ENCODE measurements at places on chromosomes 5 and 9.

- DNase-seq, result no peak
Observed at GRCh38 chr5:169701910-169702451, 64.9 kb downstream of the DOCK2 start.

DNA sequence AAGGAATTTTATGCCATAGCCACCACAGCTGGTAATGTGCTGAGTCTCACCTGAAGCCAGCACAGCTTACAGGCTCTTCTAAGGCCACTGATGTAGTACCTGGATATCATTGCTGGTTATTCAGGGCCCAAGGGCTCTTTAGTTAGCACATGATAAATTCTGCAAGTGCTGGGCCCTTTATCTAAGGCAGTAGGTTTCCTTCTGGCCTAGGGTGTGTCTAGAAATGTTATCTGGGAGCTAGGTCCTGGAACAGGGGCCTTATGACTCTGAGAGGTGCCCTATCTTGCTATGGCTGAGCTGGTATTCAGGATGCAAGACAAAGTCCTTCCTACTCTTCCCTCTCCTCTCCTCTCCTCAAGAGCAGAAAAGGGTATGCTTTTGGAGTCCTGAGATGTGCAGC lies 1424.5 kb upstream of the NUDT12 start:
- no peak for DNase-seq

GRCh38 chr5:154653418-154653763 lies 101.8 kb upstream of the LARP1 start:
- DNase-seq, result no peak

DNA sequence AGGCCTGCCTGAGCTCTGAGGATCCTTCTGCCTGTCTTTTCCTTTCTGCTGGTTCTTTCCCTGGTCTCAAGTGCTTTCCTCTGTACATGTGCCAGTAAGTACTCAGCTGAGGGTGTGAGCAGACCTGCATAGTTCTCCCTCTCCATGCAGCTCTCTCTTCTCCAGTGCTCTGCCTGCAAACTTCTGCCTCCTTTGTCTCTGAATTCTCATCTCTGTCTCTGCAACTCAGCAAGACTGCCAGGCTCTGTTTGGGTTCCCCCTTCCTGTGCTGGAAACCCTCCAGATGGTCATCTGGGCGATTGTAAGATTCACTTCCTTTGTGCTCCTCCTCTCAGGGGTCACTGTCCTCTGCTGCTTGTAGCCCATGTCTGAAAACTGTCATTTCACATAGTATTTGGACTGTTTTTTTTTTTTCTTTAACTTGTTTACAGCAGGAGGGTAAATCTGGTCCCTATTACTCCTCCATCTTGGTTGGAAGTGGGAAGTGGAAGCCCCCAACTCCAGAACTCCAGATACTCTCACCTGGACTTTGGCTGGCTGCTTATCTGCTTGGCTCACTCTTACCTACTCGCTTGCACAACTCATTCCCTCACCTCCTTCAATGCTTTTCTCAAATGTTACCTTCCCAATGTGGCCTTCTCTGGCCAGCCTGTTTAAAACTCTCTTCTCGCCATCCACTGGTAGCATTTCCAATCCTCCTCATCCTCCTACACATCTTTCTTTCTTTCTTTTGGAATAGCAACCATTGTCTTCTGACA lies 175.3 kb upstream of the TBC1D2 start:
- no peak for DNase-seq

GRCh38 chr5:124128867-124129266 lies 616.9 kb downstream of the CSNK1G3 start:
- no peak for DNase-seq

DNA sequence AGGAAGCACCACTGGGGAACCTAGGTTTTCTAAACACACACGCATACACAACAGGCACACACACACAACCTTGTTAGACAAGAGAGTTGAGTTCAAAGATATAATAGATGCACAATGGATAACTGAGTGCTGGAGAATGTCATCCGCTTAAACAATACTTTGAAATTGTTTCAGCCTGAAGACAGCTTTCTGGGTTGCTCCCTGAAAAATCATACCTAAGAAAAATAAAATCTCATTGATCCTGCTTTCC lies 126.1 kb downstream of the TMEM161B start:
- no peak for DNase-seq

DNA sequence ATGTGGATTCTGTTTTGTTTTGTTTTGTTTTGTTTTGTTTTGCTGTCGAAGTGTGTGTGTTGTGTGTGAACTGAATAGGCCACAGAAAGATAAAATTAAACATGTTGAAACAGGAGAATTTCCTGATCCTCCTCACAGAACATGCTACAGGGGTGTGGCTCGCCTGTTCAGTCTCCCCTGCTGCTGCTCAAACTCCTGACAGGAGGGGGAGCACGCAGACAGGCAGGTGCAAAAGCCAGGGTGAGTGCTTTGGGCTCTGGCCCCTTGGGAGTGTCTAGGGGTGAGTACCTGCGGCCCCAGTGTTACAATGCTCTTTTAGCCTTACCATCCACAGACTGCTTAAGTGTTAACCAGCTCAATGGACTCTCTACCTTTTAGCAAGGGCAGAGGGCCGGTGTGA lies 473.5 kb downstream of the MAT2B start:
- DNase-seq, result peak; percentile 60

GRCh38 chr9:96156171-96156974 lies 145.6 kb downstream of the HSD17B3 start:
- no peak for DNase-seq

- no peak for DNase-seq
Observed at GRCh38 chr9:69918322-69918721, 97.7 kb downstream of the CFAP95 start.

DNA sequence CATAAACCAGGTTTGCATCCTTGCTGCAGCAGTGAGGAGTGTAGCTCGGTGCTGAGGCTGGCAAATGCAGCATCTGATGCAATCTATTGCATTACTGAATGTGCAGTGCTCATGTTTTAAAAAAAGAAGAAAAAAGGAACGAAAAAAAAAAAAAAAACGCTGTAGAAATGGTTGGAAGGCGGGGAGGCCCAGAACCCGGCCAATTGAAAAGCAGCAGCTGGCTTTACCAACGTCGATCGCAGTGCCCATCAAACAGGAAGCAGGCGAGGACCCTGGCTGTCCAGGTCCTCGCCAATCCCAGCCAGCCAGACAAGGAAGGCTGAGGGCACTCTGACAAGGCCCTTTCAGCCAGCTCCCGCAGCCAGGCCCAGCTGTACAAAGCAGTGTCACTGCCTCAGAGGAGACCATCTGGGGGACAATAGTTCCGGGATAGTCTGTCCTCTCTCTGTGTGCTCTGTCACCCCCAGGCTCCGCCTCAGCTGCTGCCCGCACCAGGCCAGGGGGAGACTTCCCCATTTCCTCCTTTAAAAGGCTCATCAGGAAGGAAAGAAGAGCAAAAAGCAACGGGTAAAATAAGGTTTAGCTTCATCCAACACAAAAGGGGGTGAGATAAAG lies 21.8 kb upstream of the CPEB4 start:
- no peak for DNase-seq

DNA sequence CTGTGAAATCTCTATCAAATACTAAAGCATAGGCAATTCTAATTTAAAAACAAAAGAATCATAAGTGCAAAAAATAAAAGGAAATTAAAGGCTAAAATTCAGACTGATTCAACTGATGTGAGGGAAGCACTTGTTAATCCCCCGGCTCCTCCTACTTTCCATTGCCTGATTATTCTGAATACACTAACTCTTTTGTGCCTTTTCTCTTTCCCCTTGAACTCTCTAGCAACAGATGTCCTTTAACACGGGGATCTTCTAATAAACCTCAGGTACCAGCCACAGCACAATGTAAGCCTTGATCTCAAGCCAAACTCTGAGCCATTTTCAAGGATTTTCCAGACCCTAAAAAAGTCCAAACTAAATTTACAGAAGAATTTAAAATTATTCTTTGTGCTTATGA lies 61.5 kb downstream of the KCNV2 start:
- no peak for DNase-seq

DNA sequence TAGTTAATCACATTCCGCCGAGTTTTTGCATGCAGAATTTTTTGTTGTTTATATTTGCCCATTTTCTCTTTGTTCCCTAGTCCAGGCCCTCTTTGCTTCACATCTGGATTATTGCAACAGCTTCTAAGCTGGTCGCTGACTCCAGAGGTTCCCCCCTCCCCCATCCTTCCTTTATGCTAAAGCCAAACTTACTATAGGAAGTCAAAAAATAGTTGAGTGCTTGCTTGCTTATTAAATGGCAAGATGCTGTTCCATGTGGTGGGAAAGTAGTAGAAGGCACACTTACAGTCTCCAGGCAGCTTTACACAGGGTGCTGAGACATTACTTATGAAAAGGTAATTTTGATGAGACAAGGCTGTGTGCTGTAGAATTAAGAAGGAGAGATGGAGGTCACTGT lies 1.3 kb downstream of the ZBTB34 start:
- no peak for DNase-seq

DNA sequence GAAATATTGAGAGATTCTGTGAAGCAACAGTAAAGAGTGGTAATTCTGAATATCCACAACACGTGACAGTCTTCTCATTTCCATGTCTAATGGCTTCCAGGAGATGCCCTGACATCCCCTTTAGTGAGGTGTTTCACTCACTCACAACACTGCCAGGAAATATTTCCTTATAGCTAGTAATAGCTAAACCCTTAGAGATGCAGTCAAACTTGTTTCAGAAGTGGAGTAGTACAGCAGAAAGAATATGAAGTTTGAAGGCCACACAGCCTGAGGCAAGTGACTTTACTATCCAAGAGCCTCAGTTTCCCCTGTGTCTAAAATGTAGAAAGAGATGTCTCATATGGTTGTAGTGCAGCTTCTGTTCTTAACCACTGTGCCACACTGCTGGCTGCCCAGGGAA lies 139.2 kb downstream of the CDK5RAP2 start:
- DNase-seq, result no peak

- no peak for DNase-seq
Observed at GRCh38 chr9:89433826-89434225, 64.1 kb downstream of the SEMA4D start.

DNA sequence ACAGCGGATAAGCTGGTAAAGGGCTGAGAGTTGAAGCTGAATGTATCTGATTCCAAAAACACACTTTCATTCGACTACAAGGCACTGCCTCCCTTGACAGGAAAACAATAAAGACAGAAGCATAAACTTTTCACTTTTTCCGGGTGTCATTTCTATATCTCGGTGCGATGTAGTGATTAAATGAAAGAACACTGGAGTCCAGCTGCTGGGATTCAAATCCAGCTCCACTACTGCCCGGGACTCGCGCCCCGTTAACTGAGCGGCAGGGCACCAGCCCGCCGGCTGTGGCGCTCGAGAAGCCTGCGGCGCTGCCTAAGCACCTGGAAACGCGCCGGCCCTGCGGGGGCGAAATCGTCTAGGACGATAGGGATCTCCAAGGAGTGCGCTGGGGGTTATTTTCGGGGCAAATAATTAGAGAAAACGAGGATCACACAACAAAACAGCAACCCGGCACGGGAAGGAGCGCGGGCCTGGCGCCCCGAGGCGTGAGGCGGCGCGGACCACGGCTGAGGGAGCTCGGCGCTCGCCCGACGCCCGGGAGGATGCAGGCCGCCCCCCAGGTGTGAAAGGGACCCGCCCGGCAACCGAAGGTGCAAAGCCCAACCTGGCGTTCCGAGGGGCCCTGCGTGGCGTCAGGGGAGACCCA lies 837 bp downstream of the UIMC1 start:
- DNase-seq, result peak; percentile 82

DNA sequence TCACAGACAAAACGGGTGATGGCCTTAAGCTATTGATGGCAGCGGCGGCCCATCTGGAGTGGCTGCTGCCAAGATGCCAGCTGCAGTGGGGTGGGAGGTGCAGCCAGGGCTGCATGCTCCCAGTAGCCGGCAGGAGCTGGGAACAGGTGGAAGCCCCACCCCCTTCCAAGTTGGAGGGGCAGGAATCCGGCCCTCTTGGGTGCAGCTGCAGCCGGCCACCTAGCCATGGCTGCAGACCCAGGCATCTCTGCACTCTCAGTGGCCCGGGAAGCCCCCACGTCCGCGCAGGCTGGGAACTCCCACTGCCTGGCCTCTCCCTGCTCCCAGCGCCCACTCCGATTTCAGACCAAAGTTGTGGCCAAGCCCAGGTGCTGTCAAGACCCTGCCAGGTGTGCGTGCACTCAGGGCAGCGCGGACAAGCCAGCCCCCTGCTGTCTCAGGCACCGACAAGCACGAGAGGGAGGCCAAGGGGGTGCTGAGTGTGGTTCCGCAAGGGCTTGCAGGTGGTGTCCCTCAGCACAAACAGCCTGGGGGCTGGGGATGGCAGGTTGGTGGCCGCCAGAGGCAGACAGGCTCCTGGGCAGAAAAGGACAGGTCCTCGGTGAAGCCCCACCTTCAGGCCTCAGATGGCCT lies 115.1 kb upstream of the TSLP start:
- DNase-seq, result no peak

- peak; percentile 98 for DNase-seq
Observed at GRCh38 chr5:129094087-129094923, at the start of gene ISOC1. TSS of gene ISOC1 (plus strand) at chr5:129094749. CDS start at chr5:129094767, 18 bp downstream.

DNA sequence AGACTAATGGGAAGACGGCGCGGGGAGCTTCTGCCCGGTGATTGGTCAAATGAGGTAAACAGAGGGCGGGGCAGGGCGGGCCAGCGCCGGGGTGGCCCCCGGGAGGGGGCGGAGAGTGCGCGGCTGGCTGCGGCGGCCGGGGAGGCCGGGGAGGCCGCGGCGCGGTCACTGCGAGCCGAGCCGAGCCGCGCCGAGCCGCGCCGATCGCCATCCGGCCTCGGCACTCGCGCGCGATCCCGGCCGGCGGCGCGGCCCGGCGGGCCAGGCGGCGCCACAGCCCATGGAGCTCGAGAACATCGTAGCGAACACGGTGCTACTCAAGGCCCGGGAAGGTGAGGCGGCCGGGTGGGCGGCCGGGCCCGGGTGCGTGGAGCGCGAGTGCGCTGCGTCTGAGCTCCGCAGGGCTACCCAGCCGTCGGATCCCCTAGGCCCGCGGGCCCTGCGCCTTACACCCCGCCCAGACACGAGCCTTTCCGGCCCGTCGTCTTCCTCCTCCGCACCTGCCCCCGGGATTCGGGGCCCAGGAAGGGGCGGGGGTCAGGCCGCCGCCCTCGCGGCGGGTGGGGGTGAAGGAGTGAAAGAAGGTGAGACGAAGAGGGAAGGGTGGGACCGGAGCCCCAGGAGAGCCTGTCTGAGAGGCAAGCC lies at the start of gene GRK6:
TSS of gene GRK6 (plus strand) at position 111 of the 645 bp plus-strand sequence. CDS start at position 281, 170 bp downstream.
- peak; percentile 57 for DNase-seq

GRCh38 chr5:145619806-145620310 lies 215.3 kb downstream of the PRELID2 start:
- DNase-seq, result no peak

GRCh38 chr9:35515766-35516165 lies 25.9 kb downstream of the RUSC2 start:
- no peak for DNase-seq

GRCh38 chr5:166117072-166118066 lies 2174.1 kb upstream of the WWC1 start:
- no peak for DNase-seq

GRCh38 chr9:5870691-5871090 lies 20.0 kb upstream of the MLANA start:
- DNase-seq, result no peak
